ENCODE measurements at places on chromosomes 3 and 15. TPM values are rescaled to one million over a fixed set of nuclear protein-coding genes. Genes with fewer than 3 reads are reported as not detected.

Gene LTF
- not detected for total RNA-seq

Gene FAM107A
- total RNA-seq: not detected

Gene CYP19A1
- not detected for total RNA-seq

Gene TEX55
- not detected for total RNA-seq

Gene SLC28A1
- not detected for total RNA-seq
